ENCODE measurements at places on chromosomes 6 and 20.
A peak's percentile ranks its signal among the peaks of the same experiment; 100 is the strongest.

GRCh38 chr20:38903335-38903734, 22.9 kb upstream of the FAM83D start:
- DNase-seq: no peak

GRCh38 chr20:1203630-1204029, 376 bp downstream of the C20orf202 start:
- no peak for DNase-seq

DNA sequence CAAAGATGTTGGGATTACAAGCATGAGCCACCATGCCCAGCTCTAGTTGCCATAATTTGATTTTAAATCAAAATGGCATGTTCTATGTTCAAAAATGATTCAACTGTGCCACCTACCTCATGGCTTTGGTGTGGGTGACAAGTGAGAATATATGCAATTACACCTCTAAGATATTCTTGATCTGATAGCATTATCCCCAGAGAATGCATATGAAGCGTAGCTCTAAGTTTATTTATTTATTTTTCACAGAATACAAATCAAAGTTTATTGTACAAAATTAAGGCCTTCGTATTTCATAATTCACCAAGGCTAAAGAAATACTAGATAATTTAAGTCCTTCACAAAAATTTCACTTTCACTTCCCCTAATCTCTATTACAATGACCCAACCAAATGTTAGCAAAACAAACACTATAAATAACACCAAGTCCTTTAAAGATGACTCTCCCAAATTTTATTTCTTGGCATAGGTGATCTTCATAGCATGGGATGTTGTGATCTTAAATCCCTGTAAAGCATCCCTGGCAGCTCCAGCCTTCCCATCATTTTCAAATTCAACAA, 205.9 kb upstream of the TAB2 start:
- DNase-seq: no peak

GRCh38 chr6:33445119-33445603, 9.2 kb upstream of the ZBTB9 start:
- no peak for DNase-seq

- DNase-seq: no peak
These were observed 46.5 kb downstream of the HTR1B start for GRCh38 chr6:77416839-77417238.

- no peak for DNase-seq
These were observed 98.2 kb downstream of the PRND start for GRCh38 chr20:4819901-4820300.

GRCh38 chr6:73667798-73668197, 14.0 kb upstream of the SLC17A5 start:
- DNase-seq: no peak

DNA sequence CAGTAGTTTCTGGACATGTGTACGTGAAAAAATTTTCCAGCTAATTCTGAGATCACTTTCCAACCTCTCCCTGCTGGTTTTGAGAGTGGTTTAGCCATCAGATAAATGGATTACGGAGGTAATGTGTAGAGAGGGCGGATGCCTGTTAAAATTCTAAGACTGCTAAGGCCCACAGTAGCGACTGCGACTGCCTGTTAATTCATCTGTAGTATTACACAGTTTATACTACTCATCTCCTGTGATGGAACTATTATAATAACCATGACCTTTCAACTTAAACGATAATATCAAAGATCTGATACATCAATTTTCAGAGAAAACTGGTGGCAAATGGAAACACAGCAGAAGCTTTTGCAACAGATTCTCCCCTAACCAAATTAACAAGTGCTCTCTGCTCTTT, 102.3 kb downstream of the IRF4 start:
- DNase-seq: no peak

GRCh38 chr20:13220904-13221297, at the start of gene ISM1:
Gene ISM1, plus strand, starts transcription at chr20:13221274. Its CDS starts 503 bp downstream, at chr20:13221777.
- DNase-seq: no peak

GRCh38 chr6:97019315-97019714, 94.8 kb downstream of the KLHL32 start:
- DNase-seq: no peak

DNA sequence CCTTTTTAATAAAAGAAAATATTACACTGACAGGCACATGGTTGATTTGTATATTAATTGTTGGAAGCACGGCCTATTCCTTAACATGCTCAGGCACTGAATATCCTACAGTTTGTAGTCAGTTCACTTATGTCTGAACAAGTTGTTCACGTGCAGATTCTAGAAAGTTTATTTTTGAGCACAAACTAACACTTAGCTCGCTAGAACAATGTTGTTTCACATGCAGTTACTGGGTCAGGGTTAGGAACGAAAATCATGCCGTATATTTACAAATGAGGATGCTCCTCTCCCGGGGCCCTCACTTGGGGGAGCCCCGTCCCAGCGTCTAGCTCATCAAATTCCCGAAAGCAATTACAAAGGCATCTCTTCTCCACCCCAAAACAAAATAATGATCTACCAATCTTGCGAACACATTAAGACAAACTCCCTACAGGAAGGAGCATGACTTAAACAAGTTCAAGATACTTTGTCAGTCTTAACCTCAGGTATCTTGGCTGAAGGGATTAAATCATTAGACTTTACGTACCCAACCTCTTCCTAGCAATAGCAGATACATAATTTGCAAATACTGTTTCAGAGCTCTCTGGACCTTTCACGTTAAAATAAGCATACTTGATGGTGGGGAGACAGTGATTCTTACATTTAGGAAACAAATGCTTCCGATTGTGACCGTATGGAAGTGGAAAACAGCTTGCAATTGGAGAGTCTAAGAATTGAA, 1.5 kb downstream of the MAP7 start:
- DNase-seq: no peak

DNA sequence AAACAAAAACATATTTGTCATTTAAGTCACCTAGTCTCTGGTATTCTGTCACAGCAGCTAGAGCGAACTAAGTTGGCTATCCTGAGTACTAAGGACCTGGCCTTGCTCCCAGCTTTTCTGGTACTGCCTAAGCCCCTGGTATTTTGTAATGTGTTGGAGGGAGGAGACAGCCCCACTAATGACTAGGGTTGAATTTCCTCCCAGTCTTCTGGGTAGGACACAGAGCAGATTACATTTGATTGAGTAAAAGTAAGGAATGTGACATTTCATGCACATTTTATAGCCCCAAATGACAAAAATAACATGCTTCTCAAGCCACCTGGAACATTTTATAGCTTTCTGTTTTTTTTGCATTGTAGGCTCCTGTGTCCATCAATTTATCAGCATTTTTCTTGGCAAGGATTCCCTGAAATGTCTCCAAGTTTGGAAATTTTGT, 47.9 kb upstream of the DDR1 start:
- DNase-seq: peak; percentile 70

GRCh38 chr6:81997090-81997926, 244.8 kb upstream of the TENT5A start:
- no peak for DNase-seq

DNA sequence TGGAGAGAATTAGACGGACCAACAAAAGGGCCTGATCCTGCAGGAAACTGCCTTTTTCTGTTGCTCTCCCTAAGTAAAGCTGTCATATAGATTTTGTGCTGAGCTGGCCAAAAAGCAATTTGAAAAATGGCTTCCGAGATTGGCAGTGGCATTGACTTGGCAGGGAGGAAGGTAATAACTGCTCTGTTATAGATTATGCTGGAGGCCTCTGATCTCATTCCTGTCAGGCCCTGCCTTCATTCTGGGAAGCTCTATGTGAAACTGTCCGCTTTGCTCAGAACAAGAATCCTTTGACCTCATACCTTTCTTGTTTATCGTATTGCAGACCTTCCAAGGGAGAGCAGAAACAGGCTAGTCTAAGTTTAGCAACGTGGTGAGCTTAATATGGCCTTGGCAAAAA, 234.4 kb downstream of the PHACTR1 start:
- no peak for DNase-seq

- DNase-seq: no peak
These were observed 23.1 kb upstream of the SHLD1 start for GRCh38 chr20:5727018-5727515.

GRCh38 chr20:43711098-43711654, 15.6 kb downstream of the GTSF1L start:
- DNase-seq: no peak

- peak; percentile 57 for DNase-seq
These were observed 23.2 kb downstream of the TRERF1 start for GRCh38 chr6:42428326-42429041.

GRCh38 chr20:32672394-32672981, 1.3 kb downstream of the C20orf203 start:
- no peak for DNase-seq

- no peak for DNase-seq
These were observed 172.6 kb upstream of the PHACTR1 start for GRCh38 chr6:12543953-12544352.

DNA sequence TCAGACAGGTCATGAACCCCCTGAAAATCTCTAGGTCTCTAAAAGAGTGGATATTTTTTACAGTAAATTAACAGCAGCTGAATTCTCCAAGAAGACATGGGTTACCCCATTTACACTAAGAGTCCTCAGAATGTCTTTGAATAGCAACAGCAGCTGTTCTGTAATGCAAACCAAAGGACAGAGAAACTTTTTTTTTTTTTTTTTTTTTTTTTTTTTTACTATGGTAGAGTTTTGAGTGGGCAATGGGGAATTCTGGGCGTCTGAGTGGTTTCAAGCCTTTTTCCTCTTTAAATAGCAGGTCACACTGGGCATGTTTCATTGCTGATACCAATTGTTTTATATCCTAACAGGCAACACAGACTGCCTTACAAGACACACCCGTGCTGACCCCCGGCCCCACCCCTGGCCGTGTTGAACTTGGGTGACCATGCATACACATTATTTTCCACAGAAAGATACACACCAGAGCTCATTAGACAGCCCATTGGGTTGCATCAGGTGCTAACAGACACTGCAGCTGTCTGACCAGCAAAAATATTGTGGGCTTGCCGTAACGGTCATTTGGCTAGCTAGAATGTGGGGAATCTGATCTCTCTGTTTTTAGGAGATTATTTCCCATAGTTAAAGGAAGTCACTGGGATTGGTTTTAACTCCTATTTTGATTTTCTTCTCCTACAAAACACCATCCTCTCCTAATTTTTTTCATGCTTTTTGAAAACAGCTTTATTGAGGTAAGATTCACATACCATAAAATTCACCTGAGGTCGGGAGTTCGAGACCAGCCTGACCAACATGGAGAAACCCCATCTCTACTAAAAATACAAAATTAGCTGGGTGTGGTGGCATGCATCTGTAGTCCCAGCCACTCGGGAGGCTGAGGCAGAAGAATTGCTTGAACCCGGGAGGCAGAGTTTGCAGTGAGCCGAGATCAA, 26.7 kb upstream of the IRF4 start:
- DNase-seq: no peak

DNA sequence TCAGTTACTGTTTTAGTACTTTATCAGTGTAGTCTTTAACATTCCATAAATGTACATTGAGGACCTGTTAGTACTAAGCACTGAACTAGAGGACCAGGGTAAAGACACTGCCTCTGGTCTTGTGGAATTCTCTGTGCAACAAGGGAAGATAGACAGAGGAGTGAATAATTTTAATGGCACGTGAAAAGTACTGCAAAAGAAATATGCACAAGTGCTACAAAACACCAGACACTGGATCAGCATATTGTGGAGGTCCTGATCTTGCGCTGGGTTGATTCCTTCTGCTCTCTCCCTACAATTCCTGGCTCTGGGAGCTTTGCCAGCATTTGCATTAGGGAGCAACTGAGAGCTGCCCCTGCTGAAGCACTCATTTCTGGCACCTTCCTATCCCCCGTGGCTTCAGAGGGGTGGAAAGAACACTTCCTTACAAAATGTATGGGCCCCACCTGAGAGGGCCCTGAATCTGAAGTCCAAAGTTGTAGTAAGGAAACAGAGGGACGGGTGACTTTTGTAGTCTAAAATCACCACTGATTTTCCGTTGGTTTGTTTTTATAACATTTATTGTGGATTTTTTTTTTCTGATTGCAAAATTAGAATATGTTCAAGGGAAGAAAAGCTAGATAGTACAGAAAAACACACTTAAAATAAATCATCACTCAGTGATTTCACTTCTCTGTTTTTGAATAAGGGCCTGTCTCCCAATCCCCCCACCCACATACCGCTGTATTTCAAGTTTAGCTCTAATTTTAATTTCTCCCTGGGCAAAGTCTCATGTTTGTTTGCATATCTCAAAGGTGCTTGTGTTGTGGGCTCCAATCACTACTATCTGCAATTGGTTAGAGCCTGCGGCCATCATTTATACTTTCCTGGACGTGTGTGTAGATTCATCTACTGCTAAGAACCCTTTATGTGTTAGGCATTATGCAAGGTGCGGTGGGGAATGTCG, 4.9 kb downstream of the PKIG start:
- no peak for DNase-seq

GRCh38 chr6:14549871-14550270, 432.3 kb downstream of the CD83 start:
- DNase-seq: no peak

- DNase-seq: peak; percentile 23
These were observed 40.3 kb upstream of the SIM1 start for GRCh38 chr6:100504786-100505737.

GRCh38 chr6:87914637-87915395, 132.8 kb upstream of the SPACA1 start:
- DNase-seq: no peak

DNA sequence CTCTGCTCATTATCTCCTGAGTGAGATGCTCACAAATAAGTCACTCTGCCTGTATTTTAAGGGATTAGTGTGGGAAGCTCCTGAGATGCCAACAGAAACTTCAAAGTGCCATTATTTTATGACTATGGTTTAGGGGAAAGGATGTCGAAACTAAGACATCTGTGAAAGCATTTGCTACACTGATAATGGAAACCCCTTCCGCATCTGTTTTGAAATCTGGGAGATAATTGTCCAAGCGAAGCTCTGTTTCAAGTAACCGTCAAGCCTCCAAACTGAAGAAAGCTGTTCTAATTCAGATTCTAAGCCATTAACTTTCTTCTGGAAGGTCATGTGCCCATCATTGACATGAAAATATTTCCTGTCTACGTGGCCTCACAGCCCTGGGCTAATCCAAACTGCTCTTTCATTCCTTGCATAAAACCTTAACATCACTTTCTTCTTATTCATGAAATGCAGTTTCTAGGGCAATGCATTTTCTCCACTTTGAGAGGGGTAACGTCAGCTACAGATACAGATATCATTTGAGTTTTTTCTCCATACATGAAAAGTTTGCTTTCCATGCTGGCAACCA, 932.0 kb downstream of the C6orf118 start:
- no peak for DNase-seq

DNA sequence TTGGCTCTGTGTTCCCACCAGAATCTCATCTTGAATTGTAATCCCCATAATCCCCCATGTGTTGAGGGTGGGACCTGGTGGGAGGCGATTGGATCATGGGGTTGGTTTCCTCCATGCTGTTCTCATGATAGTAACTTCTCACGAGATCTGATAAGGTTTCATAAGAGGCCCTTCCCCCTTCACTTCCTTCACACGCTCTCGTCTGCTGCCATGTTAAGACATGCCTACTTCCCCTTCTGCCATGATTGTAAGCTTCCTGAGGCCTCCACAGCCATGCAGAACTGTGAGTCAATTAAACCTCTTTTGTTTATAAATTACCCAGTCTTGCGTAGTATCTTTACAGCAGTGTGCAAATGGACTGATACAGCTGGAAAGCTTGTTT, 90.0 kb downstream of the ELOVL5 start:
- DNase-seq: no peak

- peak; percentile 69 for DNase-seq
These were observed 891.4 kb downstream of the TFAP2A start for GRCh38 chr6:9523462-9523861.

GRCh38 chr6:129954749-129955431, 63.5 kb upstream of the L3MBTL3 start:
- no peak for DNase-seq
